ENCODE measurements at places on chromosomes 5 and 9.

- DNase-seq = no peak
Observed at GRCh38 chr5:140202078-140202477, 27.1 kb downstream of the CYSTM1 start.

GRCh38 chr9:72858089-72858912 is 94.6 kb downstream of the ALDH1A1 start:
- no peak for DNase-seq

- DNase-seq = no peak
Observed at GRCh38 chr9:124475158-124475867, 25.1 kb downstream of the ADGRD2 start.

GRCh38 chr5:16005225-16005624 is 174.4 kb downstream of the MARCHF11 start:
- no peak for DNase-seq

GRCh38 chr9:133258061-133259015 is 16.7 kb downstream of the ABO start:
- DNase-seq = no peak

DNA sequence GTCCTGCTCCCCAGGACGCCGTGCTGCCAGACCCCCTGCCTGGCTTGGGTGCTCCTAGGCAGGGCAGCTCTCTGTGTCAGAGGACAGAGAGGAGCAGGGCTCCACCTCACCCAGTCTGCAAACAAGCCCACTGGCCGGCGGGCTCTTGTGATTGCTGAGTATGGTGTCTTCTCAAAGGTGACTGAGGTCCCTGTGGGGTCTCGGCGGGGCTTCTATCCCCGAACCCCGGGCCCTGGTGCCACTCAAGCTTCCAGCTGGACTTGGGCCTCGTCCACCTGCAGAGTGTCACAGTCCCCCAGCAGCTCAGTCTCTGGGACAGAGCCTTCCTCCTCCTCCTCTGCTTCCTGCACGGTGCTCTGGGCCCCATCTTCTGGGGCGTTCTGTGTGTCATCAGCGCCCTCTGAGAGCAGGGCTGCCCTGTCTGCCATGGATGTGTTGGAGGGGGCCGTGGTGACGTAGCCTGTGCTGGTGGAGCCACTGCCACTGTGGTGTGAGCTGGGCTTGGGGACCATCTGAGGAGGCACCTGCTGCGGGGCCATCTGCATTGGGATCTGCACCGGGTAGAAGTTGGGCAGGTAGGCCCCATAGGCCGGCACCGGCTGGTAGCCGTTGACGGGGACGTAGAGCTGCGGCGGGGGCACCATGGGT is 226.5 kb downstream of the ROR2 start:
- no peak for DNase-seq

DNA sequence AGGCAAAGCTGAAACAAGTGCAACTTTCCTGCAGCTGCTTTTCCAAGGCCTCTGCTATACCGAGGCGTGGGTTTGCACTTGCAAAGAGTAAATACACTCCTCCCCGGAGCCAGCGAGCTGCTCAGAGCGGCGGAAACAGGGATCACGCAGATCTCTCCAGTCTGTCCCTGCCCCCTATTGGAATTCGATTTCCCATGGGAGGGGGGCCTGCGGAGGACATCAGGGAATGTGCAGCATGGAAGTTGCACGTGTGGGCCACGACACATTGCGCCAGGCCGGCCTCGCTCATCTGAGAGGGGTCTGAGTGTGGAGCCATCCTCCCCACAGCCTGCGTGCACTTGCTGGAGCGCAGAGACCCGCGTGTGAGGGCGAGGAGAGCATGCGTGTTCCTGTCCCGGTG is 104.3 kb upstream of the PHYKPL start:
- no peak for DNase-seq

- DNase-seq = no peak
Observed at GRCh38 chr5:77709993-77710685, 66.0 kb downstream of the TBCA start.

DNA sequence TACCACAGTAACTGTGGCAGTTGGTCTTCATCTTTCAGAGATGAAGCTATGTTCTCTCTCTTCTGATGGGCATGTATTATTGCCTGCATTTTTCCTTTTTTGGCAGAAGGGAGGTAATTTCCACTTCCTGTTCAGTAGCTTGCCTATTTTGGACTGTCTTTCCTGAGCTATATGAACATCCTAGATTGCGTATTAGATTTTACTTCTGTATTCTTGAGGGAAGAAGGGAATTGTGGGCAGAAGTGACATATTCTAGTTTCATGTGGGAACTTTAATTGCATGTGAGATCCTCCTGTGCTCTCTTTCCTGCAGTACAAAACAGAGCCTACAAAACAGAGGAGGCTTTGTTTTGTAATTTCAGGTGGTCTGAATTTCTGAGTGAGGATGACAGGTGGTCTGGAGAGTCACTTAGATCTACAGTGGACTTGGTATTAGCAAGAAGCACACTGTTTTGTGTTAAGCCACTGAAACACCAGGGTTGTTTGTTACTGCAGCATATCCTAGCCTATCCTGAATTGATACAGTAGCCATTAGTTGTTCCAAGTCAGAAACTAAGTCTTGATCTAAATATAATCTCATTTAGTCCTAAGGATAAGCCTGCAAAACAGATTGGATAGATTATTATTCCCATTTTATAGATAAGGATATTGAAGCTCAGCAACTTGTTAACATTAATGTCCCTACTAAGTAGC is 68.1 kb downstream of the AOPEP start:
- no peak for DNase-seq

DNA sequence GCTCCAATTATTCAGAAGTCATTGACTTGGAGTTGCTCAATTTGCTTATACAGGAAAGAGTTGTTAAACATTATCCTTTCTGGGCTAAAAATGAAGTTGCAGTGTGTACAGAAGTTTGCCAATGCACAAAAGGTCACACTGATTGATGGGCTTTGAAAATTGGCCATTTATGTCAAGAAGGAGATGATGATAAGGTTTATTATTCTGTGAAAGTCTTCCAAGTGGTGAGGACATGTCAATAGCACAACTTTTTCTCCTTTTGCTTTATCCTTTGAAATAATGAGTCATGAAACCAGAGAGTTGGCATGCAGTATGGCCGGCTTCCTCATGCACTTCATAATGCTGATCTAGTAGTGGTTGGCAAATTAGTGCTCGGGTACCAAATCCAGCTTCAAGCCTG is 848.5 kb upstream of the WWC1 start:
- no peak for DNase-seq

Data from hypothalamus (tissue), 51 donors.